ENCODE measurements at places on chromosomes 1 and 21.

DNA sequence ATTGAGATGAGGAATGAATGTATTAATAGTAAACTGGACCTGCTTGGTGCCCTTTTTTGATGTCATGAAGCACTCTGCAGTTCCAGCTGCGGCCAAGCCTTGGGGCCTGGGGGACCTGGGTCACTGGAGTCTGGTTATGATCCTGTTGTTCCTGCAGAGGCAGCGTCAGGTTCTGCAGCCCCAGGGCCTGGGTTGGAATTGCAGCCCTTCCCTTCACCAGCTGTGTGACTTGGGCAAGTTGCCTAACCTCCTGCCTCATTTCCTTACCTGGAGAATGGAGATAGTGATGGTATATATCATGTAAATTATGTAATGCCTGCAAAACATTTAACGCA lies 9.1 kb upstream of the ATP5PO start:
- DNase-seq, result no peak

DNA sequence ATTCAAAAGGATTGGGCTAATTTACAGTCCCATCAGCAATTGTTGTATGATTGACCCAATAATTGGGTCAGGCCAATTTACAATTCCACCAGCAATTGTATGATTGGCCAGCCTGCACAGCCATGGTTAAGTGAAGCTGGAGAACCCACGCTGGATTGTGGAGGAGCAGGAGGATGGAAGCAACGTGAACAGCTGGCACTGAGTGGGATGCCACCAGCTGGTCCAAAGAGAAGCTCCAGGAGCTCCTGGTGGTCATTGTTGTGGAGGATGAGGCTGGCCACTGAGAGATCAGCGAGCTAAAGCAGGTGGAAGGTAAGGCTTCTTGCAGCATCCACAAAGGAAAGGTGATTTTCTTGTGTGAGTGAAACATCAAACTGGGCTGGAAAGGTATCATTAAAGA lies 23.2 kb upstream of the EFCAB14 start:
- DNase-seq, result no peak

- DNase-seq, result no peak
Measured at GRCh38 chr21:36915014-36915695, 51.3 kb downstream of the HLCS start.

DNA sequence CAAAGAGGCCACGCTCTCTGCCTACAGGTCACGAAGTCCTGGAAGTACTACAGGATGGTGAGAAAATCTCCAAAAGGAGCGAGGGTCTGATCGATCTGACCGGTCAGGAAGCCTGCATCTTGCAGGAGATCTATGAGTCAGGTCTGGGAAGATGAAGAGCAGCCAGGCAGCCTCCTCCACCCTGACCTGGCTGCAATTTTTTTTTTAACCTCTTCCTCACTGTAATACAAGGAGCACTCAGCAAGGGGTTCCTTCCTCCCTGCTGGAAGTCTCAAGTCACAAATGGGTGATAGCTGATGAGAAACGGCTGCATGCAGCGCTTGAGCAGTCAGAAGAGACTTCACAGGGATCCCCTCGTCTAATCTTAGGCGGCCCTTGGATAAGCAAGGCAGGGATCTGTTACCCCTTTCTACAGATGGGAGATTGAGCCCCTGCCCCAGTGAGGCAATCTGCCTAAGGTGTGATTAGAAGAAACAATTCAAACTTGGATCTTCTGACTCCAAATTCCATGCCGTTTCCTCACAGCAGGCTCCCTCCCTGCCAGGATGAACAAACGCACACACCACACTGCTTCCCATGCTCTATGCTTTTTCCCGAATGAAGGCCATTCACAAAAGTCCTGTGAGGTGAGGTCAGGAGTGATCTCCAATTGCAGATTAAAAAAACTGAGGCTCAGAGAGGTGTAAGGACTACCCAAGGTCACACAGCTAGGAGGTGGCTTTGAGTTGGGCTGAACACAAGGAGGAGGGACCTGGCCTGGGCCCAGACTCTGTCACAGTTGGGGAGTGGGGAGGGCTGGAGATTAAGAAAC lies 48.3 kb downstream of the ECE1 start:
- DNase-seq, result no peak

DNA sequence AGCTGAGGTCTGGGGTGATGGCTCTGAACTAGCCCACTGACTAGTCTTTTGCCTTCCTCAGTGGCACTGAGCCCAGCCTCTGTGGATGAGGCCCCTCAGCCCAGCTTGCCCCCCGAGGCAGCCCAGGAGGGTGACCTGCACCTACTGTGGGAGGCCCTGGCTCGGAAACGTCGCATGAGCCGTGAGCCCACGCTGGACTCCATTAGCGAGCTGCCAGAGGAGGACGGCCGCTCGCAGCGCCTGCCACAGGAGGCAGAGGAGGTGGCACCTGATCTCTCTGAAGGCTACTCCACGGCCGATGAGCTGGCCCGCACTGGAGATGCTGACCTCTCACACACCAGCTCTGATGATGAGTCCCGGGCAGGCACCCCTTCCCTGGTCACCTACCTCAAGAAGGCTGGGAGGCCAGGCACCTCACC lies 87.8 kb downstream of the TRIM11 start:
- no peak for DNase-seq

- no peak for DNase-seq
Measured at GRCh38 chr1:213381572-213382084, 330.6 kb downstream of the RPS6KC1 start.

DNA sequence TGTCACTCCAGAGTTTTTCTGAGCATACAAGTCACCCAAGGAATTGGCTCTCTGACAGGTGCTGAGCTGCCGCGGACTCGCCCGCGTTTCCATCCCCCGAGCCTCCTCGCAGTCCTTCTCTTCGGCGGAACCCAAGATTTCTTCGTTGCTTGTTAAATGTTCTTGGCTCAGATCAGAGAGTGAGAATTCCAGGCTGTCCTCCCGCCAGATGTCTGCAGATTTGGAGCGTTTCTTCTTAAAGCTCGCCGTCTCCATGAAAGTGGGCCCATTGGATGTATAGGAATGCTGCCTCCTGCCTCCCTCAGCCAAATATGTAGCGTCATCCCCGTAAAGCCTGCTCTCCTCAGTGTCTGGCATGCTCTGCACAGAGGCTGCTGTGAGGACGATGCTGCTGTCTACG lies 77.8 kb downstream of the TIAM1 start:
- DNase-seq, result no peak

DNA sequence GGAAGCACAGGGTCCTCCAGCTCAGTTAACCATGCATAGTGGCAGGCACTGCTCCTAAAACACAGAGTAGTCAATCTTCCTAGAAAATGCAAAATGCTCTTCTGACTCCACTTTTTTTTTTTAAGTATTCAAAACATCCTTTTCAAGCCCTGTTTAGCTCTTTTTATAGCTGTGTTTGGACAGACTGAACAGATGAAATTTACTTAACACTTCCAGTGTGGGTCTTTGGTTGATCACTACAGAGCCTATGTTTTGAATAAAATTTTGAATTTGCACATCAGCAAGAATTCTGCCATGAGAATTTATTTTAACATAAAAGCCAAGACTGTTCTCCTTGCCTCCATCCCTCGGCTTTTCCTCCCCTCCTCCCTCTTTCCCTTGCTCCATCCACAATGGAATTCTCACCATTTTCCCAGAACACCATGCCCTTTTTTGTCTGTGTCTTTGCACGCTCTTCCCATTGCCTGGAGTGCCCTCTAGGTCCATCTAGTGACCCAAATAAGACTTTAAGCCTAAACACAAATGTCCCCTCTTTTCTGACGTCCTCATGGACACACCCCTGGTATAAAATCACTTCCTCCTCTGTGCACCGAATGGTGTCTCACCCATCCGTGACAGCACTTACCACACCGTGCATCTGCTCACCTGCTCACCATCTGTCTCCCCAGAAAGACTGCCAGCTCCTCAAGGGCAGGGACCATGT lies 24.0 kb upstream of the CPT2 start:
- DNase-seq, result no peak

- no peak for DNase-seq
Measured at GRCh38 chr1:172109359-172109758, 268.1 kb downstream of the DNM3 start.

DNA sequence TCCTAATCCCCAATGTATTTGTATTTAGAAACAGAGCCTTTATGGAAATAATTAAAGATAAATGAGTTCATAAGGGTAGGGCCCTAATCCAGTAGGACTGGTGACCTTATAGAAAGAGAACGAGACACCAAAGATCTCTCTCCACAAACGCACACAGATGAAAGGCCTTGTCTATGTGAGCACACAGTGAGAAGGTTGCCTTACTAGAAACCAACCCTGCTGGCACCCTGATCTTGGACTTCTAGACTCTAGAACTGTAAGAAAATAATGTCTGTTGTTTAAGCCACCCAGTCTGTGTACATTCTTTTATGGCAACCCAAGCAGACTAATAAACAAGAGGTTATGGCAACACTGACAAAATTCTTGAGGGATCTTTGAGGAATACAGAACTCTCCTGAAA lies 44.8 kb upstream of the PRDX6 start:
- no peak for DNase-seq

All from stimulated activated naive CD4-positive, alpha-beta T cell treated with Interleukin-2 at 50 U/mL for 16 hours (primary cell).